ENCODE measurements at places on chromosomes 5 and 9.
A peak's percentile ranks its signal among the peaks of the same experiment; 100 is the strongest.

GRCh38 chr5:102873379-102873932 lies 118.4 kb downstream of the PAM start:
- DNase-seq = no peak

GRCh38 chr9:11338130-11338529 lies 725.3 kb upstream of the PTPRD start:
- DNase-seq = no peak

- DNase-seq = no peak
These were observed 11.7 kb downstream of the BRINP1 start for GRCh38 chr9:119357336-119358096.

DNA sequence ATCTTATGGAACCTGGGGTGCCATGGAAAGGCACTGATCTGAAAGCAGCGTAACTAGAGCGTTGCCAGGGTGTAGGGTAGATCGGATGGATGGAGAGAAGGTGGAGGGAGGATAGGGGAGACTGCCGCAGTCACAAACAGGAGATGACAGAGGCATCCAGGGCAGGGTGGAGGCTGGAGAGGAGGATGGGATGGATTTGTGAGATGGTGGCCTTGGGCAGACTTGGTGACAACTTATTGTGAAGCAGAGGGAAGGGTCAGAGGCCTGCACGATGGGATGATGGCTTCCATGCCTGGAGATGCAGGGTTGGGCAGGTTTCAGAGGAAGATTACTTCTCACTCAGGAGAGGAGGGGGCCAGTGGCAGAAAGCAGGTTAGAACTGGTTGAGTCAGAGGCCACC lies 2.4 kb downstream of the GLIPR2 start:
- DNase-seq = no peak

GRCh38 chr9:110152704-110153374 lies 55.1 kb downstream of the C9orf152 start:
- peak; percentile 57 for DNase-seq

DNA sequence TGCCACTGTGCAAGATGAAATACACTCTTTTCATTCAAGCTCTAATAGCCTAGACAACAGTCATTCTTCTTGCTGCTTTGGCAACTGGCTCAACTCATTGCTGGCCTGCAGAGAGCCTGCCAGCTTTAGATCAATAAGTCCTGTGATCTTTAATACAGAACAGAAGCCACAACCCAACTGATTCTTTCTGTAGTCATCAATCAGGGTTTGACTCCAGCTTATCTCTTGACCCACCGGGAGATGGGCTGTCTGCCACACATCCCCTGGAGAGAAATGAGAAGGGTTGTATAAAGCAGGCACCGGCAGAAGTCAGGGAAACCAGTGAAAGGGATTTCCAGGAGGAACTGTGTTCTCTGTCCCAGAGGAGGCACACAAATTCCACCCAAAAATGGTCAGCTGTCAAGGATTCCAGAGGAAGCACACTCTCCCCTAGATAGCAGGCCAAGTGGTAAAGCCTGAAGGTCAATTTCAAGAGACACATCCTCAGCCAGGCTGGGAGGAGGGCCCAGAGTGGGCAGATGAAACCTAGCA lies 24.5 kb downstream of the LHFPL2 start:
- DNase-seq = no peak

GRCh38 chr9:118414676-118415075 lies 710.5 kb downstream of the TLR4 start:
- DNase-seq = no peak

- DNase-seq = no peak
These were observed 17.3 kb upstream of the TGFBI start for GRCh38 chr5:136011414-136012001.

- no peak for DNase-seq
These were observed 440.0 kb downstream of the SEMA5A start for GRCh38 chr5:9105851-9106250.

DNA sequence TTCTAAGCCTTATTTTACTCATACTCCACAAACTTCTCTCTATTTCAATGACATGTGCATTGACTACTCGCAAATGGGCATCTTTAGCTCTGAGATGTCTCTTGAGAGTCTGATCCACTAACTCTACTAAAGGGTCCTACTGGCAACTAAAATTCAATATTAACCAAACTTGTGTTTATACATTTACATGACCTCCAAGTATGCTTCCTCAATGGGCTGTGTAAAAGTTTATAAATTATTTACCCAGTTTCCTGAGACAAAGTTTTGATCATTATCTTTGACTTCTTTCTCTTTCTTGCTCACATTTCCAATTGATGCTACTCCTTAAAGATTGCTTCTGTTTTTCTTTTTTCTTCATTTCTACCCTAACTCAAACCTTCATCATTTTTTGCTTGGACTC lies 510.1 kb upstream of the DAB2 start:
- no peak for DNase-seq

DNA sequence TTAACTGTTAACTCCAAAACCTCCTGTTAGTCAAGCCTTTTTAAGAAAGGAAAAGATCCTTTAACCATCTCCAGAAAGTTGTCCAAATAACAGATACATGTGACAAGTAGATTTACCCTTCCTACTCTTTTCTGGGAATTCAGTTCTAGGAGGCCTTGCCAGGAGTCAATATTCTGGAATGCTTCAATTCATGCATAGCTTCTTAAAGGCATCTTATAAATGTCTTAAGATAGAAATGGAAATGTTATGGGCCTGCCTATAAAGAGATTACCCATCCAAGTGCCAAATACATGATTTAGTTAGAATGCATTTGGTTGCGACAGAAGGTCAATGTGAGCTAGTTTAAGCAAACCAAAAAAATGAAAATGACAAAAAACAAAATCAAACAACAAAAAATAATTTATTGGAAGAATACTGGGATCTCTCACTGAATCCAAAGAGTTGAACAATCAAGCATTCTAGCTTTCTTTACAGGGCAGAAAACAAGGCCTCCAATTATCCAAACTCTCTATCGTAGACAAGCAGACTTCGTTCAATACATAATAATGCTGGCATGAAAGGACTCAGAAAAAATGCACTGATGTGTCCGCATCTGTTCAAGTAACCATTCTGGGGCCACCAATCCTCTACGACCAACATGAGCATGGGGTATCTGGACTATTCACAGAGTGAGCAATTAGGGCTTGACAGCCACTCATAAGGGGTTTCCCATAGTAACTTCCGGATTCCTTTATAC lies 188.6 kb downstream of the CTNND2 start:
- DNase-seq = no peak

DNA sequence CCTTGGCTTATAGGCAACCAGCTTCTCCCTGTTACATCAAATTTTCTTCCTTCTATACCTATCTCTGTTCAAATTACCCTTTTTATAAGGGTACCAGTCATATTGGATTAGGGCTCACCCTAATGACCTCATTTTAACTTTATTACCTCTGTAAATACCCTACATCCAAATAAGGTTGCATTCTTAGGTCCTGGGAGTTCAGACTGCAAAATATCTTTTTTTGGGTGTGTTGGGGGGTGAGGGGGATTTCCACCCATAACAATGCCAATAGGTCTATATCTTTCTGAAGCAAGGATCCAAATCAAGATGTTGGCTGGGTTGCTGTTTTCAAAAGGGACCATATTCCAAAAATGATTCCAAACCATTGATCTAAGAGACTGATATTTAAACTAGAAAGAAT lies 141.7 kb downstream of the XRCC4 start:
- no peak for DNase-seq

DNA sequence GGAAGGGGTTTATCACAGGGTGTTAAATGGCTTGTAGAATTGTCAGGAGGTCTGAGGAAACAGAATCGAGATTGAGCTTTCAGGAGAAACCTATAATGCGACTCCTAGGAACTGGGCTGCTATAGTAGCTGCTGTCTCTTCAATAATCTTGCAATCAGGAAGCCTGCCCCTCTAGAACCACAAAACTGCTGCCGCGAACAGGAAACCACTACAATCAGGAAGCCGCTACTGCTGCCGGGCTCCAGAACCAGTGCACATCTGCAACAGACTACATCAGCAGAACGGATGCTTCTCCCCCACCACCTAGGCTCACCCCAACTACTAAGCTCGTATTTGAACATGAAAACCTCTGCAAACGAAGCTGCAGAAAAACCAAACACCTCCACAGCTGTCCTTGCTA lies 31.6 kb downstream of the TNFSF8 start:
- peak; percentile 84 for DNase-seq

DNA sequence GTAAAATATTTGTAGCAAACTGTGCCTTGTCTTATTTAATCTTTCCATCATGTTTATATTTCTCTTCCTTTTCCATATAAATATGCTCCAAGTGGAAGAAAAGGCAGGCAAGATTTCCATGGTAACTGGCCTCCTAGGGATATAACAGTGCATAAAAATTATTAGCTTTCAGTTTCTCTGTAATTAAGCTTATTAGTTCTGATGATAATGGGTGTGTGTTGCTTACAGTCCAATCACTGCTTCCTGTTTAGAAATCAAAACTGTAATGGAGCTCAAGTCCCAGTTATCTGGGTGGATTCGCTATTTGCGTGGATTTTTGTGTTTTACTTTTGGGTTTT lies 213.0 kb downstream of the PJA2 start:
- no peak for DNase-seq

GRCh38 chr5:140224658-140225057 lies 49.7 kb downstream of the CYSTM1 start:
- DNase-seq = no peak

- no peak for DNase-seq
These were observed 19.0 kb downstream of the ATOX1 start for GRCh38 chr5:151739395-151739794.

DNA sequence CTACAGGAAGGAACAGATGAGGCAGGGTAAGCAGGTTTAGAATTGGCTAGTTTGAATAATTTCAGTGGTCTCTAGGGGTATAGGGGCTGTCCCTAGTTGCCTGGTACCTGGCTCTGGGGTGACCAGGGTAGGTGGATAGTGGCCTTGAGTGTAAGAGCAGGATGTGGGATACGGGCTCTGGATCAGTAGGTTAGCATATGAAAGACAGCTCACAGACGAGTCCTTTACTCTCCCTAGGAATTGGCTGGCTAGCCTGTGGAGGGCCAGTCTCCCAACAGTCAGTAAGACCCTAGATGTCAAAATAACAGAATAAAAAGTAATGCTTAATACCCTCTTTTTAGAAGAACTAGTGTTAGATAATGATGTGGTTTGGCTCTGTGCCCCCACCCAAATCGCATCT lies 16.6 kb upstream of the C9orf152 start:
- DNase-seq = no peak

DNA sequence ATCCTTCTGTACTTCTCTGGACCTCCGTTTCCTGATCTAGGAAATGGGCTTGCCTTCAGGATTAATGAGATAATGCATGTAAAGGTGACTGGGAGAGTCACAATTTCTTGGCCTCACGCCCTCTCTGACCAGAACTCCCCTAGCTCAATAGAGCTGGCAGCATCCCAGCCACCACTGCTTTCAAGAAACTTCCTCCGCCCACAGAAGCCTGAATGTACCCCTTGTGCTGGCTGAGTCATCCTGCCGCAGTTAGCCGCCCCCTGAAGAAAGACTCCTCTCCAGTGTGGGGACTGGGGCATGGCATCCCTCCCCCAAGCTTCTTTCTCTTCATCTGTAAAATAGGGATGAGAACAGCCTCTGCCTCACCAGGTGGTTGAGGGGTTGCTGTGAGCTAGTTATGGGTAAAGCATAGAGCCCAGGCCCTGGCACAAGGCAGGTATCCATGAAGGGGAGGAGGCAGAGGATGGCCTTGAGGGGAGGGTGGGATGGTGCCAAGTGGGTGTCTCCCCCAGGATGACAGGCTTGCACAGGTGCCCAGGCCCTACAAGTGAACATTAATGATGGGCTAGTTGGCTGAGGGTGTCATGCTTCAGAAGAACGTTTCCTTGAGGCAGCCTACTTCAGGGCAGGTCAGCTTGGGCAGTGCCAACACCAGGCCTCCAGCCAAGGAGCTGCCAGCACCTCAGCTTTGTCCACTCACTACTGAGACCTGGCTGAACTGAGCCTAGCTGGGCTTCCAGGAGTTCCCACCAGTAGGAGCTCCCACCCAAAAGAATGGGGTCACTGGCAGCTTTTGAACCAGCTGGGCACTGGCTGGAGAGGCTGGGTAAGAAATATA lies 3.4 kb downstream of the PDLIM4 start:
- no peak for DNase-seq

DNA sequence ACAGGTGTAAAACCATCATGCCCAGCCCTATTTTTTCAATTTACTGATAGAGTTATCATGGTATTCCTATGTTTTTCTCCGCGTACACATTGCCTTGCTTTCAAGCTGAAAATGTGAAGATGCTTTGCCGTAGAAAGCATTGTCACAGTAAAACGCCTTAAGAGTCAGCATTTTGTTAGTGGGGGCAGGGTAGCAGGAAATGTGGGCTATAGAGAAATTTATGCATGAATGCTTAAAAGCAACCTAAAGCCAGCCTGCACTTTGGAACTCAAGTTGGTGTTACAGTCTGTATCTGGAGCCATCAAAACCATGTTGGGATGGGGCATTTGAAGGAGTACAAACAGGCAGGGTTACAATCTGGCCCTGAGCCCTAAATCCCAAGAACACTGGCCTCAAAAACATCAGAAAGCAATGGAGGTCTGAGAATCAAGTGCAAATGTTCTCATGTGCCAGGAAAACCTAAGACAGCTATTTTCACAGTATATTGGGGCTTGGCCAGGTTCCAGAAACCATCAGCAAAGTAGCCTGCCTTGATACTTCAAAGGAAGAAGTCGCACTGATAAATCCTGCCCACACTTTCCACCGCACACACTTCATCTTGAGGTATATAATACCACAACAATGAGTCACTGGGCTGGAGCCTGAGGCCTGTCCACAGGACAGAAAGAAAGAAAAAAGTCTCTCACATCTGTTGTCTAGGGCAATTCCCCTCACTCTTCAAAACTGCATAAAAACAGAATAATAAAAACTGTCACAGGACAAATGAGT lies 313.8 kb downstream of the ENC1 start:
- DNase-seq = peak; percentile 48

GRCh38 chr5:1659100-1659981 lies 135.6 kb upstream of the LPCAT1 start:
- DNase-seq = no peak

GRCh38 chr9:38205279-38205678 lies 136.3 kb upstream of the SHB start:
- no peak for DNase-seq

DNA sequence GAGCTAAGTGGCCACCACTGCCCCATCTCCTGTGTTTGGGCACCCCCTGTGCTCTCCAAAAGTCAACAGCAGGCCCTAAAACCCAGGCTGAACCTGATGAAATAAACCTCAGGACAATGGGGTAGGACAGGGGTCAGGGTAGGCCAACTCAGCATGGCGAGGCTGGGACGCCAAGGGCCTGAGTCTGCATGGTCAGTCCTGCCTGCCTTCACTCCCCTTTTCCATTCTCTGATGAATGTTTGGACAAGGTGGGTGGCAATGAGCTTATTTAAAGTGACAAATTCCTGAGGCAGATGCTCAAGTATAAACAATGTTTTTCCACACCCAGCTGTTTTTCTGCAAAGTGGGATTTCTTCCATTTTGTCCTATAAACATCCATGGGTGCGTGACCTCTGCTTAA lies 47.2 kb upstream of the CXCL14 start:
- no peak for DNase-seq

GRCh38 chr5:36297653-36298052 lies 4.0 kb downstream of the RANBP3L start:
- no peak for DNase-seq

All from CD4-positive, alpha-beta T cell treated with Interleukin-12 subunit alpha and Interleukin-12 subunit beta, for 1 hour (primary cell).